Bone marrow (tissue), 2 donors: ENCODE measurements at places on chromosomes 13 and 19.
A peak's percentile ranks its signal among the peaks of the same experiment; 100 is the strongest.

DNA sequence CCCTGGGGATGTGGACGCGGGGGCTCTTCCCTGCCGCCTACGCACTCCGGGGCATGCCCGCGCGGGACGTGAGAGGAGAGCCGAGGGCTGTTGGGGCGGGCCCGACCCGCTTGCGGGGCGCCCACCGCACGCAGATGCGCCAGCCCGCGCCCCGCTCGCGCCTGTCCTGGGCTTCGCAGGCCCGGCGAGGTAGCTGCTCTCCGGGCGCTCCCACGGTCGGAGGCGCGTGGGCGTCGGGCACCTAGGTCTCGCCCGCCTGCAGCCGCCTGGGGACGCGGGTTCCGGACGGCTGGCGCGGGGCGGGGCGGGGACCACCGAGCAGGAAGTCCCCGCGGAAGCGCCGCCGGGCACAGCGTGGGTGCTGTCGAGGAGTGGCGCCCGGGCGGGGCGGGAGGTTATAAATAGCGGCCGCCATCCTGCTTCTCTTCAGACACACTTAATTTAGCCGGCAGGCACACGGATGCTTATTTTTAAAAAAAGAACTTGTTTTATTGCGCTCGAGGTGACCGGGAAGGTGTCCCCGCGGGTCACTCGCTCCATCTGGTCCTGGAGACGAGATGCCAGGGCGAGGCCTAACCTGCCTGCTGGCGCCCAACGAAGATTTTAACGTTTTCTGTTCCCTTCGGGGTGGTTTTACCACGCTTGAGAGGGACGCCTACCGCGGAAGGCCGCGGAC, 561 bp upstream of the GJA3 start:
- DNase-seq, result peak; percentile 46

GRCh38 chr13:49436890-49437289, 7.0 kb downstream of the CAB39L start:
- DNase-seq, result no peak

- DNase-seq, result no peak
Measured at GRCh38 chr19:47435883-47436417, 16.6 kb upstream of the MEIS3 start.

- no peak for DNase-seq
Measured at GRCh38 chr13:73254827-73255226, 196.0 kb downstream of the KLF5 start.

- no peak for DNase-seq
Measured at GRCh38 chr13:49399801-49400472, 43.9 kb downstream of the CAB39L start.

- no peak for DNase-seq
Measured at GRCh38 chr13:46479691-46480090, 73.3 kb upstream of the LRCH1 start.

DNA sequence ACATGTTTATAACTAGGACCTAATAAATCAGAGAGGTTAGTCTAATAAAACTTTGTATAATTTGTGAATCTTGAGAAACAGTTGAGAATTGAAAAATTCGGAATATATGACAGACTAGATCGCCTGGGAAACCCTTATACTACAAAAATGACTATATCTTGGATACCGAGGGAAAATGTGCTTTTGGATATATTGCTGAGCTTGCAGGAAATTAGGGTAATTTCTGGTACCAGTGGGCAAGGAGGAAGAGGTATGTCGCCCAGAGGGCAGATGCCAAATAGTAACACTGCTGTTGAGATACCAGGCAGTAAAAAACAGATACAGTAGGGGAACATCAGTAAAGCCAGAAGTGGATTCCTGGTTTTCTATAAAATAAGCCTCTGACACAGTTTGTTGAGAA, 17.3 kb downstream of the MPHOSPH8 start:
- no peak for DNase-seq

- DNase-seq, result no peak
Measured at GRCh38 chr19:42301646-42302203, at the start of gene PRR19. Gene PRR19 (plus strand): TSS chr19:42302132. CDS start chr19:42309585, 7,453 bp downstream.

- DNase-seq, result no peak
Measured at GRCh38 chr13:39540929-39541605, 61.9 kb downstream of the LHFPL6 start.

- no peak for DNase-seq
Measured at GRCh38 chr13:101059793-101060192, 356.5 kb downstream of the NALCN start.

GRCh38 chr19:17611462-17612244, 56.2 kb downstream of the COLGALT1 start:
- no peak for DNase-seq

DNA sequence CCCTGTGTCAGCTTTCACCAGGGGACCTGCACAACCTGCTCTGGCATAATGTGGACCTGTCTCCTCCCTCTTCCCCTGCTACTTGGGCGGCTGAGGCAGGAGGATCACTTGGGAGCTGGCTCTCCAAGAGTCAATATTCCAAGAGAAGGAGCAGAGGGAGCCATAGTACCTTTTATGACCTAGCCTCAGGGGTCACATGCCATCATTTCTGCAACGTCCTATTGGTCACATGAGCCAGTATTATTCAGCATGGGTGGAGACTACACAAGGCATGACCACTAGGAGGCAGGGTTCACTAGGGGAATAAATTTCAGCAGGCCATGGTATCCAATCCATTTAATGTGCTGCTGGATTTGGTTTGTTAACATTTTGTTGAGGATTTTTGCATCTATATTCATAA, 12.0 kb upstream of the SHFL start:
- no peak for DNase-seq

DNA sequence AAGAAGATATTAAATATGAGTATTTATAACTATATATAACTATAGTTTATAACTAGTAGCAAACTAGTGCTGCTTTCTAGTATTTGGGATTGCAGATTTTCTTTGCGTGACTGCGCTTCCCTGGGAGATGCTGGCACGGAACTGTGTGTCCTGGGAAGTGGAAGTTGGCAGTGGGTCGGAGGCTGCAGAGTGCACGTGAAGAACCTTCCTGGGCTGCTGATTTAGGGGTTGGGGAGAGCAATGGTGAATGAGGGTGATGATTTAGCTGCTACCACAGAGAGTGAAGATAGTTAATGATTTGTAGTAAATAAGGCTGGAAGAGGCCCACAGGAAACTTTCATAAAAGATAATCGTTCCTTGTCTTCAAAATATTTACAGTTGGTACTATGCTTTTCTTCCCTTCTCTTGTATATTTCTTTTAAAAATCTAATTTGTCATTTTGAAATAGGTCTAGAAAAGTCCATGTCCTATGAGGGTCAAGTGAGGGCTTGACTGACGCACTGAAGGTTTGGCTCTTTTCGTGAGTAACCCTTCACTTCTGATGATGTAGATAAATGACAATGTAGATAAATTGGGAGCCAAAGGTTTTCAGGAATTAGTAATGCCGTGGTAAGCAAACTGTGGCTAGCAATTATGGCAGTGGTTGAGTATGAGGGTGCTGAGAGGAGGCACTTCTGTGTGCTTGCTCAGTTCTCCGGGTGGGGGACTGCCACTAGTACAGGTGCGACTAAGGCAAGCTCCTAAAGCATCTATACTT, 3.0 kb upstream of the NAA16 start:
- no peak for DNase-seq

GRCh38 chr13:30972888-30973377, 40.5 kb downstream of the TEX26 start:
- no peak for DNase-seq

DNA sequence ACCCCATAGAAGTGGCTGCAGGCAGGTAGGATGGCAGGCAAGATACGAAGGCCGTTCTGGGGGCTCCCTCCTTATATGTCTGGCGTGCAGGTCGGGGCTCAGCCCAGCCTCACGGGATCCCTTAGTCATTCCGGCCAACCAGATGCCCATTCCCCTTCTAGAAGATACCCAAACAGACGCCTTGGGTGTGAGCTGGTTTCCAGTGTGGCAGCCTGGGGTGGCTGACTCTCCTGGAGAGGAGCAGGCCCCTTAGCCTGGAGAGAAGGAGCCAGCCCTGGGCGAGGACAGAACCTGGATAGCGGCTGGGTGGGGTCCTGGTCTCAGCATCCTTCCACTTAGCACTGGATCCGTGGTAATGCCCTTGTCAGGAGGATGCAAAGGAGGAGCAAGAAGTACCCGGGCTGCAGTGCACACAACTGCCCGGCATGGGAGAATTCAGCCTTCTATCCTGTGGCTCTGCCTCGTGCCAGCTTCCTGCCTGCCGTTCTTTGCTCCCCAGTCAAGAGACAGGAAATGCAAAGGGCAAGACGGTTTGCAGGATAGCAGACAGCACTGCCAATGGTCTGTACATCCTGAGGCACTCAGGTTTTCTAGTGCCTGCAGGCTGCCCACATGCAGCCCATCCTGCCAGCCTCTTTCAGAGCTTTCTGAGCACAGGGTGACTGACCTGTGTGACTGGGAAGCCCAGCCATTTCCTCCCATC, 56.7 kb upstream of the WASF3 start:
- no peak for DNase-seq

GRCh38 chr19:10918359-10918758, 10.1 kb downstream of the YIPF2 start:
- no peak for DNase-seq

GRCh38 chr19:38658462-38659306, 11.2 kb downstream of the ACTN4 start:
- DNase-seq, result no peak

GRCh38 chr13:112059457-112060281, 7.3 kb upstream of the SOX1 start:
- no peak for DNase-seq

GRCh38 chr13:26017932-26018665, 33.7 kb downstream of the SHISA2 start:
- DNase-seq, result no peak

- DNase-seq, result no peak
Measured at GRCh38 chr19:54696117-54696548, 28.1 kb upstream of the KIR3DL3 start.

DNA sequence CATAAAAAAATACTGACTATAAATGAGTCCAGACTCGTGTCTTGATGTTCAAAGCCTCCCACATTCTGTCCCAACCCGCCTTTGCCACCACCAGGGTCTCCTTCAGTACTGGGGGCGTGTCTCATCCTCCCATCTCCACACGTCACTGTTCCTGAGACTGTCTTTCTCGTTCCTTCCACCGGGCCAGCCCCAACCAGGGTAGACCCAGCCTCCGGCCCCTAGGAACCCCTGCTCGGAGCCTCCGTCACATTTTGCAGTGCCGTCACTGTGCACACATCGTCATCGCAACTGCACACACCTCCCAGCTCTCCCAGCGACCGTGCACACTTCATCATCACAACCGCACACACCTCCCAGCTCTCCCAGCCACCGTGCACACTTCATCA, 73.4 kb downstream of the SPACA7 start:
- DNase-seq, result no peak

DNA sequence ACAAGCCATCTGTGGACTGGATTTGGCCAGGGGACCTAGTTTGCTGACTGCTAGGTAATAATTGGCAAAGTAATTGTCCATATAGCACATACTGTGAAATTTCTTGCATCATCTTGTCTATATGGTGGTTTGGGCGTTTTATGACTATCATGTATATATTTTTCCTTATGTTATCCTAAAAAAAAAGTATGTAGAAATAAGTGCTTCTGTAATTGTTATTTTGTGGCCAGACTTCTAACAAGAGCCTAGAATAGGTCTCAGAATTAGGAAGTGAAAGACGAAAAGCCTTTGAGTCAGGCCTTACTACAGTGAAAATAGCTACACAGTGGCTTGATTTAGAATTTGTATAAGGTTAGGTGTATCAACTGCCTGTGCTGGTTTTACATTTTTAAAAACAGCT, 4.2 kb downstream of the FNDC3A start:
- no peak for DNase-seq

DNA sequence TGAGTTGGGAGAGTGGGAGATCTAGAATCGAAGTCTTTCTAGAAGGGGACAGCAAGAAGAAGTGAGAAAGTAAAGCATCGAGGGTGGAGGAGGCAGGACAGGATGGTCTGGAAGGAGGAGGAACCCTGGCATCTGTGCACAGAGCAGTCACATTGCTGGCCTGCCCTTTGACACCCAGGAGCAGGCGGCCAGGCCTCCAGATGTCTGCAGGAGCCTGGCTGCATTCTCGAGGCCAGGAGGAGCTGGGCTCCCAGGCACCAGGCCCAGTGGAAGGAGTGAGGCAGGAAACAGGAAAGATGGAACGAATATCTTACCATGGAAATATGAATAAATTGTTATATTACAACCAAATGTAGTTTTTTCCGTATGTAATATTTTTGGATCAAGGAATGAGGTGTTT, 27.7 kb upstream of the ARGLU1 start:
- no peak for DNase-seq

- no peak for DNase-seq
Measured at GRCh38 chr13:30895773-30896172, 10.3 kb upstream of the MEDAG start.

DNA sequence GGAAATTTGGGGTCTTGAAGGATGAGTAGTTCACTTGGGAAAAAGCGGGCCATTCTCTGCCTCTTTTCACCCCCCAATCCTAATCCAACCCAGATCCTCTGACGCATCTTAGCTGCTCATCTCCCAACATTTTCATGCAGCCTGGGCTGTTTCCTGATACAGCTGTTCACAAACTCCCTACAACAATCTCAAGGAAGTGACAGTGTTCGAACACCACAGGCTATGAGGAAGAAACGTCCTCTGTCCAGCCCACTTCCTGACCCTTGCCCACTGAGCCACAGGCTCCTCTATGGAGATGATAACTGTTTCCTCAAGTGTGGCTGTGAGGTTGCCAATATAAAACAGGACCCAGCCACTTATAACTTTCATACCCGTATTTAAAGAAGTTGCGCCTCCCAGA, 16.2 kb downstream of the LMTK3 start:
- no peak for DNase-seq

DNA sequence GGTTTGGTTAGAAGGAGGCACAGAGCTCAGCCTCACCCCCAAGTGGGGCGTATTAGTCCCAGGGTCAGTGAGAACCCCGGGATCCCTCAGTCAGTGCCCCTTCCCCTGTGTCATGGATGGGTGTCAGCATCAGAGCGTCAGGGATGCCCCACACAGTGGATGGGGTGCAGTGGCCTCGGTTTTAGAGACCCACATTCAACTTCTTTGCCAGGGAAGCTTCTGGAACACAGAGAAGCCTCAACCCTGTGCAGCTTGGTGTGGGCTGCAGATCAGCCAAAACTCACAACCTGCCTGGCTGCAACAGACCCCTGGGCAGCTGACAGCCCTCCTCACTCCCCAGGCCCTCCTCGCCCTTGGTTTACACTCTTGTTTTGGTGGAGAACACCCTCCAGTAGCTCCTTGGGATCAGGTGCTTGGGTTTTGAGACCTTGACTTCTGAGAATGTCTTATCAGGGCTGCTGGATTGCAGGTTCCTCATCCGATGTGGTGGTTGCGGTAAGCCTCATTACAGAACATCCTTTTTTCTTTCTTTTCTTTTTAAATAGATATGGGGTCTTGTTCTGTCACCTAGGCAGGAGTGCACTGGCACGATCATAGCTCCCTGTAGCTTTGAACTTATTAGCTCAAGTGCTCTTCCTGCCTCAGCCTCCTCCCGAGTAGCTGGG, 11.0 kb downstream of the ZNF333 start:
- DNase-seq, result no peak

GRCh38 chr13:106533101-106533942, 2.1 kb downstream of the EFNB2 start:
- peak; percentile 4 for DNase-seq

- no peak for DNase-seq
Measured at GRCh38 chr19:5086725-5087439, 118.0 kb downstream of the KDM4B start.
